ENCODE measurements at places on chromosomes 11 and 22.

DNA sequence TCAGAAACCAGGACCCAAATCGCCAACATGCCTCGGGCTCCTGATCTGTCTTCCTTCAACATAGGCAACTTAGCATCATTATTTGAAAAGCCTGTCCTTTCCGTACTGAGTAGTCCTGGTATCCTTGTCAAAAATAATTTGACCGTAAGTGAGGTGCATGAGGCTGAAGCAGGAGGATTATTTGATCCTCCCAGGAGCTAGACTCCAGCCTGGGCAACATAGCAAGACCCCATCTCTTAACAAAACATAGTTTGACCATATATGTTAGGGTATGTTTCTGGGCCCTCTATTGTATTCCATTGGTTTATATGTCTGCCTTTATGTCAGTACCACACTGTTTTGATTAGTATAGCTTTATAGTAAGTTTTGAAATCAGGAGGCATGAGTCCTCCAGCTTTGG, 112.5 kb downstream of the MICAL3 start:
- no peak for DNase-seq

GRCh38 chr11:47105974-47106373, 70.7 kb downstream of the ARFGAP2 start:
- no peak for DNase-seq

DNA sequence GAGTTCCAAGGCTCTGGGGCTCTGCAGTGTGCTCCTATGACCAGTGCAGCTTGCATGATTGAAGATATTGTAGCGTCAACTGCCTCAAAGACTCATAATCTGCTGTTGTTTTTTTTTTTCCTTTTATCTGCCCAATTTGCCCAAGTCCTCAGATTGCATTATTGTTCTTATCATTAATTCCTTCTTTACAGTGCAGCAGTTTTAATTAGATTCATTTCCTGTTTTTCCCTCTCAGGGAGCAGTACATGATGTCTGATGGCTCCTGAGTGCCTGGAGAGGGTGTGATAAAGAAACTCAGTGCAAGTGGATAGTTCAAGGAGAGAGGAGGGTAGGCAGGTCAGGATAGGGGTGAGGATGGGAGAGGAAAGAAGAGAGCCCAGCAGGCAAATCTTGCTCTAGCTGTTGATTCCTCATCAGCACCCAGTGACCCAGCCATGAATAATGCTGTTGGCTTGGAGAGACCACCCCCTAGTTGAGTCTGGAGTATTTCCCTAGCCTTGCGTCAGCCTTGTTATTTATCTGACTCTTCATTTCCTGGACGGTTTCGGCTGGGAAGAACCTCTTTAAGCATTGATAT, 219.6 kb upstream of the SESN3 start:
- DNase-seq = no peak

DNA sequence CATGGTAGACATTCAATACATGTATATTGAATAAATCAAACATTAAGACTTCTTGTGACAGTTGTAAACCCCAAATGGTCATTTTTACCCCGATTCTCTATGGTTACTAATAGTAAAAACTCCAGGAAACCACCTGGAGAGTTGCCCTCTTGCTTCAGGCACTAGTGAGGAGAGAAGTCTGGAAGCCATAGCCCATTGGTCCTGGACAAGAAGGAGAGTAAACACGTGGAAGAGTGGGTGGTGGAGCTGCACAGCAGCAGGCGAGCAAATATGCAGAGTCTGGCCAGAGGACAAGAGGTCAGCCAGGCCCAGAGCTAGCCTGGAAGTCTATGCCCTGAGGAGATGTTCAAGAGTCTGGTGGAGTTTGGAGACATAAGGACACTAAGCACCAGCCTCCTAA, 17.7 kb downstream of the DCHS1 start:
- peak; percentile 94 for DNase-seq

DNA sequence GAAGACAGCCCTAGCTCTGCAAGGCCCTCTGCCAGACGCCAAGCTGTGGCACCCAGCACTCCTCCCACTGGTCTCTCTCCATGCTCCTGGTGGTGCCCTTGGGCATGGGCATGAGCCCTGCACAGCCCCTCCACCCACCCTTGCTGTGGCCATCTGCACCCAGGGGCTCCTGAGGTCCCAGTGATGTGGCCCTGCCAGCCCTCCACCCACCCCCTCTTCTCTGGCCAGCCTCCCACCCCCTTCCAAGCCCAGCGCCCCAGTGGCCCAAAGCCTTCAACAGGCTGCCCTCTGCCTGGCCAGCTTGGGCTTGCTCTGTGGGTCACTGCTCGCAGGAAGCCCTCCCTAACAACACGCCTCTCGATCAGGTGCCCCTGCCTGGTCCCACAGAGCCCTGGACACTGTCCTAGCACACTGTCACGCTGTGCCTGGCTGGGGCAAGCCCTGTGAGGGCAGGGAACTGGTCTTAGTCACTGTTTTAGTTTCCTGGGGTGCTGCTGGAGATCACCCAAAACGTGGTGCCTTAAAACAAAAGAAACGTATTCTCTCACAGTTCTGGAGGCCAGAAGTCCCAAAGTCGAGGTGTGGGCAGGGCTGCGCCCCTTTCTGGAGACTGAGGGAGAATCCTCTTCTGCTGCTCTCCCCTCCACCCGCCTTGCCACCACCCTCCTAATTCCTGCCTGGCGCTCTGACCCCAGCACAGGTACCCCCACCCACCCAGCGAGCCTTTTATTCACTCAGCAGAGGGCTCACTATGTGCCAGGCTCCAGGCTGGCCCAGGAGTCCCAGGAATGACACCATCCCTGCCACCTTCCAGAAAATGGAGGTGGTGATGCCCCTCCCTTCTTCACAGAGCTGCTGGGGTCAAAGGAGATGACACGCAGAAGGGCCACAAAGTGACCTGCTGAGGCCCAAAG, 14.7 kb downstream of the SULT4A1 start:
- DNase-seq = no peak

GRCh38 chr11:74683279-74683871, 47.9 kb downstream of the CHRDL2 start:
- no peak for DNase-seq

- DNase-seq = no peak
These were observed 77.8 kb upstream of the LINC01488 start for GRCh38 chr11:69403556-69404215.

- DNase-seq = no peak
These were observed 11.0 kb downstream of the TKFC start for GRCh38 chr11:61343792-61344745.

DNA sequence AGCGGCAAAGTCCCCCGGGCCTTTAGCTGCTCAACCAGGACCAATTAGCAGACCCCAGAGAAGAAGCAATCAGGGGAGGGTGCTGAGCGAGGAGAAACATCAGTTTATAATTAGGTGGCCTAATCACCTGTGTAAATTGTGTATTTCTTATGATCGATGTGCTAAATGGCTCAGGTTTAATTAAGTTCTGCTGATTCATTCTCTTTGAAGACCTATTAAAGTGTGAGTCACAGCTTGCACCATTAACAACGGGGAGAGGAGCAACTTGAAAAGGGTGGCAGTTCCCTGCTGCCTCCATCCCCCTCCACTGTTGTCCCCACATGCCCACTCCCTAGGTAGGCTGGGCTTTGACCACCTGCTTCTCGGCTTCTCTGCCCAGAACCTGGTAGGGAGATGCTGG, 10.7 kb downstream of the ISX start:
- no peak for DNase-seq

DNA sequence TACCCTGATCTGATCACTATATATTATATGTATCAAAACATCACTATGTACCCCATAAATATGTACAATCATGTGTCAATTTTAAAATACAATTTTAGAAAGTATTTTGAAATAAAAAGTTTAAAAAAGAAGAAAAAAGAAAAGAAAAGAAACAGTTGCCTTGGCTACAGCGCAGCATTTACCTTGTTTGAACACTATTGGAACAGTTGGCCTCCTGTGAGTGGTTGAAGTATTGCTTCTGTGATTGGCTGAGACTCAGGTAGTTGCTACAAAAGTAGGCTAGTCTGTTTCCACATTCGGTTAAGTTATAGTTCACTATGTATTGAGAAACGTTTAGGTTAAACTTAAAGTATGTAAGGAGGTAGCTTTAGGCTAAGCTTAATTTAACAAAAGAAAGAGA, 7.9 kb upstream of the DTX4 start:
- DNase-seq = no peak

- peak; percentile 28 for DNase-seq
These were observed 64.7 kb downstream of the SLC1A2 start for GRCh38 chr11:35354644-35355043.

DNA sequence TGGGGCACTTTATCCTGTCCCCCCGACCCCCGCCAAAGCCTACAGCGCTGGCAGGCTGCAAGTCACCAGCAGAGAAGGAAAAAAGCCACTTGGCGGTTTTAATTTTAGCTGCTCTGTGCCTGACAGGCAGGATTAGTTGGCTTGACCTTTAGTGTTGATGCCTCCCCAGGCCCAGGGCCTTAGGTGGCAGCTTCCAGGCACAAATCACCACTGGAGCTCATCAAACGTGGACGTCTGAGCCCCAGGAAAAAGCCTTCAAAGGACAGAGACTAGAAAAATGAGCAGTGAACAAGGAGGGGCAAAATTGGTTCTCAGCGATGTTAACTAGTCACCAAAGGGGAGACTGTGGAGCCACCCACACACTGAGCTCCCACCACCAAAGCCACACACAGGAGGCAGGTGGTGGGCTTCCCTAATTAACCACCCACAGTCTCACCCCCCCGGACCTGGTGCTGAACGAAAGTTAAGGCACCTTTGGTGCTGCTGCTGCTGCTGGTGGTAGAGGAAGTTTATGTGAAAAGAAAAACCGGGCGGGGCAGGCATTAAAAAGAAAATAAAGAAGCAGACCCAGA, 4.4 kb upstream of the PYGM start:
- DNase-seq = no peak

DNA sequence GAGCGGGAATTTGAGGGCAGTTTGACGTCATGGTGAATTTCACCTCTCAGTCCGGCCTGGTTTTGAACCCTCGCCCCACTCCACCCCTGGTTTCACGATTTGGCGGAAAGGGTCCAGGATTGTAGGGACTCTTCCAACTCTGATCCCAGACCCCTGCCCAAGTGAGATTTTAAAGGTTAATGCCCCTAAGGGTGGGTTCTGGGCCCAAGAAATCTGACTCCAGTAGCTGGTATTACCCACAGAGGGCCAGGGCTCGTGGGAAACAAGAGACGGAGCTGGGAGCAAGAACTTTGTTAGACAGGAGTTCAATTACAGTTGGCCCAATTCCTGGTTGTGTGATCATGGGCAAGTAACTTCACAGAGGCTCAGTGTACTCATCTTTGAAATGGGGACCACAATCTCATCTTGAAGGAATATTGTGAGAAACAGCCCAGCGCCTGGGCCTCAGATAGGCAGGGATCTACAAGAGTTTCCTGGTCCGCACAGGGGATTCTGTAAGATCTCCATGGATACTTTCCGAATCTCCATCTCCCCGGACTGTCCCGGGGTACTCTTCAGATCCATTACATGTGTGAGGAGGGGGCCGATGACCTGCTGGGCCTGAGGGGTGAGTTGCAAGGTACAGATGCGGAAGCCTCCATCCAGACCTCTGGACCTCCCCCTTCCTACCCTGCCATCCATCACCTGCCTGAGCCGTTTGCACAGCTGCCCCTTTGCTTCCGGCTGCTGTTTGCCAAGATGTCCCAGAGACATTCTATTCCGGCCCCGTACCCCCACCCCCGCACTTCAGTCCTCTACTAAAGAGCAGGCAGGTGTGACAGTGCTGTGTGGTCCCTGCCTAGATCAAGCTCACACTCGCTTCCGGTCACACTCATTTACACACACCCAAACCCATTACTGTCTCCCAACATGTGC, 687 bp upstream of the CALCA start:
- DNase-seq = no peak

Measured in BJ (cell line).